Dermis blood vessel endothelial cell (primary cell): ENCODE measurements at places on chromosomes 2 and 18. TPM values are rescaled to one million over a fixed set of nuclear protein-coding genes. Genes with fewer than 3 reads are reported as not detected.

The PIEZO2 gene
- total RNA-seq, result 141 and 342 TPM in 2 replicates

The SOX11 gene
- not detected in 2 replicates for total RNA-seq

The DSG1 gene
- total RNA-seq, result not detected in 2 replicates

The DPP10 gene
- total RNA-seq, result not detected in 2 replicates

The PHOSPHO2 gene
- 2.5 and 3.7 TPM in 2 replicates for total RNA-seq

The ASB18 gene
- total RNA-seq, result under 0.01 TPM in 1 of 2 replicates, not detected in the other

The CGREF1 gene
- total RNA-seq, result 4.8 TPM in 2 replicates

The GKN1 gene
- not detected in 2 replicates for total RNA-seq

The FOXD4L1 gene
- total RNA-seq, result 0.05 and 0.17 TPM in 2 replicates

The PTPRN gene
- 0.17 TPM in 1 of 2 replicates, not detected in the other for total RNA-seq

The CYP26B1 gene
- under 0.01 and 0.60 TPM in 2 replicates for total RNA-seq

The SH3YL1 gene
- 17.9 and 28.6 TPM in 2 replicates for total RNA-seq

The TXNDC2 gene
- total RNA-seq, result 0.05 TPM in 1 of 2 replicates, not detected in the other

The RAPGEF4 gene
- 30.5 TPM in 2 replicates for total RNA-seq

The IL36RN gene
- total RNA-seq, result not detected in 2 replicates

The SERPINB2 gene
- total RNA-seq, result not detected in 2 replicates

The MFSD2B gene
- under 0.01 and 0.09 TPM in 2 replicates for total RNA-seq

The RNF144A gene
- total RNA-seq, result 23.6 and 25.2 TPM in 2 replicates

The CENPA gene
- total RNA-seq, result 5.1 and 14.3 TPM in 2 replicates

The REG3A gene
- total RNA-seq, result not detected in 2 replicates

The DLX2 gene
- total RNA-seq, result not detected in 2 replicates

The PMAIP1 gene
- total RNA-seq, result 11.7 and 14.3 TPM in 2 replicates

The GPR35 gene
- 0.33 and 0.85 TPM in 2 replicates for total RNA-seq

The FAM228A gene
- total RNA-seq, result 0.28 TPM in 1 of 2 replicates, not detected in the other

The TMBIM1 gene
- total RNA-seq, result 134 and 157 TPM in 2 replicates

The HRH4 gene
- 0.19 TPM in 1 of 2 replicates, not detected in the other for total RNA-seq

The CYTIP gene
- total RNA-seq, result 0.14 TPM in 1 of 2 replicates, not detected in the other

The ELOA2 gene
- not detected in 2 replicates for total RNA-seq

The FLACC1 gene
- total RNA-seq, result 0.84 and 2.0 TPM in 2 replicates

The ZDBF2 gene
- total RNA-seq, result 18.3 and 22.1 TPM in 2 replicates

The HOXD12 gene
- not detected in 2 replicates for total RNA-seq

The RGPD8 gene
- 10.5 and 16.2 TPM in 2 replicates for total RNA-seq

The CD302 gene
- 13.4 and 19.2 TPM in 2 replicates for total RNA-seq

The RNF181 gene
- 151 and 208 TPM in 2 replicates for total RNA-seq

The FOXI3 gene
- not detected in 2 replicates for total RNA-seq

The COLEC11 gene
- total RNA-seq, result 0.79 and 0.85 TPM in 2 replicates

The LRRC30 gene
- total RNA-seq, result not detected in 2 replicates

The MFSD6 gene
- 9.9 and 10.2 TPM in 2 replicates for total RNA-seq

The MYO3B gene
- not detected in 2 replicates for total RNA-seq

The HAAO gene
- not detected in 2 replicates for total RNA-seq

The ST6GAL2 gene
- 0.28 TPM in 1 of 2 replicates, not detected in the other for total RNA-seq

The C2orf81 gene
- 0.14 and 0.17 TPM in 2 replicates for total RNA-seq

The IL1A gene
- total RNA-seq, result under 0.01 and 0.19 TPM in 2 replicates
